ENCODE measurements at places on chromosomes 13 and 19.
A peak's percentile ranks its signal among the peaks of the same experiment; 100 is the strongest.

DNA sequence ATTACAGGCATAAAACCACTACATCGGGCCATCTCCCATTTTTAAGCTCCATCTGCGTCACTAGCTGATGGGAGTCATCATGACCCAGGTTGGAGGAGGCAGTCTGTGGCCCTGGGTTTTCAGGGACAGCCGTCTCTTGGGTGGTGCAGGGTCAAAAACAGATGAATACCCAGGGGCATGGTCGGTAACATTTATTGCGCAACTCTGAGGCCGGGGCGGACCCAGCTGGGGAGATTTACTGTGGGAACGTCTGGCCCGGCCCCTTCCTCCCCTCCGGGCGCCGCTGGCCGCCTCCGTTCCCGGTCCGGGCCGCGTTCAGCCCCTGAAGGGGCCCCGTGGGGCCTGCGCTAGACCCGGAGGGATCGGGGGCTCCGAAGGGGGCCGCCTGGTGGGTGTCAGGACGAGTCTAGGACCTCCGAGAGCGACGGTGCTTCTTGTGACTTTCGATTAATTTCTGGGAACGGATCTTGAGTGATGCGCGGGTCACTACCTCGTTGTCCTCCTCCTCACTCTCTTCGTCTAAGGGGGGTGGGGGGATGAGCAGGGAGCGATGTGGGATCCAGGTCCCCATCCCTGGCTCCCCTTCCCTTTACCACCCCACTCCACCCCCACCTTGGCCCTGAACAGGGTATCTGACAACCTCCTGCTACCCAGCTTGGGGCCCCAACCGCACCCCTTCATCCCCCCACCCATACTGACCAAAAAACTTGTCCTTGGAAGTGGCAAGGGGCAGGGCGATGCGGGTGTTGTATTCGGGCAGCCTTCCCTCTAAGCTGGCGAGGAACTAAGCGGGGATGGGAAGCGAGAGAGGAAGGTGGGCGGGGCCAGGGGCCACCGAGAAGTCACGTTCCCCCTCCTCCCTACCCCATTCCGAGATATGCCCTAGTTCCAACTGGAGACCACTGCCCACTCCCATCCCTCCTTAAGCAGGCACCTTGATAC, 1.6 kb upstream of the RGL3 start:
- no peak for DNase-seq

GRCh38 chr13:94617389-94618000, 15.8 kb downstream of the GPR180 start:
- no peak for DNase-seq

GRCh38 chr19:51822946-51823345, 28.0 kb downstream of the FPR3 start:
- no peak for DNase-seq

GRCh38 chr19:55086730-55087541, 11.3 kb downstream of the EPS8L1 start:
- DNase-seq = peak; percentile 86

DNA sequence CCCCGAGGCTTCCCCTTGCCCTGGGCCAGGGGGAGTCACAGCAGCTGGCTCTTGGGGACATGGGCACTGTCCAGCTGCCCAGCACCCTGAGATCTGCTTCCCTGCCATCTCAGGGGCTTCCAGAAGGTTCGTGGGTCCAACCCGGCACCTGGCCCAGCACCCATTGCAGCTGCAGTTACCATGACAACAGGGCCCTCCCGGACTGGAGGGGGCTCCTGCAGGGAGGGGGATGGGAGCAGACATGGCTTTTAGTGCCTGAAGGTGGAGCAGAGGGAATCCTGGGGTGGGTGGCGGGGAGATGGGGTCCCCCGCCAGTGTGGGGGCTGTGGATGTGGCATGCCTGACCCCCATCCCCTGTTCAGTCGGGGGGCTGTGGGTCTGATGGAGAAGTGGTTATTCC, 14.7 kb downstream of the PIN1 start:
- DNase-seq = no peak

GRCh38 chr19:6535558-6536137, 4.8 kb downstream of the TNFSF9 start:
- no peak for DNase-seq
